ENCODE measurements at places on chromosomes 11 and 22. TPM values are rescaled to one million over a fixed set of nuclear protein-coding genes. Genes with fewer than 3 reads are reported as not detected.

Gene SYT7
- not detected for polyA plus RNA-seq

Gene EFEMP2
- 0.29 TPM for polyA plus RNA-seq

Gene APLNR
- not detected for polyA plus RNA-seq

Gene SCGB1A1
- not detected for polyA plus RNA-seq

Gene TEX54
- polyA plus RNA-seq, result not detected

Gene FGF19
- not detected for polyA plus RNA-seq

Gene GSTT2B
- not detected for polyA plus RNA-seq

Gene TMEM86A
- 0.56 TPM for polyA plus RNA-seq

Gene KCNA4
- not detected for polyA plus RNA-seq

Gene ZNF280A
- not detected for polyA plus RNA-seq

Gene FGF3
- not detected for polyA plus RNA-seq

Gene GRK3
- 10.4 TPM for polyA plus RNA-seq

Gene C11orf65
- polyA plus RNA-seq, result 0.86 TPM

Gene UBASH3B
- 1.3 TPM for polyA plus RNA-seq

Gene OR56A1
- polyA plus RNA-seq, result not detected

Gene MPZL3
- polyA plus RNA-seq, result 0.95 TPM

Gene GRM5
- polyA plus RNA-seq, result not detected

Gene SCN3B
- polyA plus RNA-seq, result not detected

Gene TST
- polyA plus RNA-seq, result 3.8 TPM

Gene PTPRCAP
- 1,093 TPM for polyA plus RNA-seq

Gene LGALS12
- polyA plus RNA-seq, result 0.39 TPM

Gene TMEM45B
- 0.19 TPM for polyA plus RNA-seq

Gene SLC17A6
- not detected for polyA plus RNA-seq

Gene CDC42EP2
- polyA plus RNA-seq, result not detected

Gene OR6T1
- not detected for polyA plus RNA-seq

Gene NLRP14
- not detected for polyA plus RNA-seq

Gene TAF10
- 256 TPM for polyA plus RNA-seq

Gene APOA5
- polyA plus RNA-seq, result not detected

Gene CYP2D6
- not detected for polyA plus RNA-seq

Gene CASP1
- polyA plus RNA-seq, result 75.2 TPM

Gene SLC22A12
- polyA plus RNA-seq, result not detected

Gene TMPRSS6
- polyA plus RNA-seq, result not detected

Gene CEP126
- 0.50 TPM for polyA plus RNA-seq

Gene SEZ6L
- not detected for polyA plus RNA-seq

Gene MUC5B
- polyA plus RNA-seq, result not detected

Gene ST14
- polyA plus RNA-seq, result 94.1 TPM

Gene CARD16
- polyA plus RNA-seq, result 173 TPM

Gene MYEOV
- 1.4 TPM for polyA plus RNA-seq

Gene PIWIL4
- 0.28 TPM for polyA plus RNA-seq

Gene ASCL2
- 5.0 TPM for polyA plus RNA-seq

Gene APOL6
- 4.9 TPM for polyA plus RNA-seq

Gene CHRDL2
- not detected for polyA plus RNA-seq

Gene GAL
- not detected for polyA plus RNA-seq

Gene TPH1
- not detected for polyA plus RNA-seq

Gene BACE1
- polyA plus RNA-seq, result not detected

Gene CTSW
- 29.2 TPM for polyA plus RNA-seq

Gene SERPIND1
- polyA plus RNA-seq, result 0.23 TPM

Gene HOATZ
- polyA plus RNA-seq, result not detected

Gene MAP6
- 0.53 TPM for polyA plus RNA-seq

Gene MUC15
- not detected for polyA plus RNA-seq

Gene ACR
- not detected for polyA plus RNA-seq

Gene PGR
- not detected for polyA plus RNA-seq

Gene PHETA2
- 1.6 TPM for polyA plus RNA-seq

Gene RIC3
- 5.5 TPM for polyA plus RNA-seq

Gene MDK
- 0.60 TPM for polyA plus RNA-seq

Gene LRRN4CL
- not detected for polyA plus RNA-seq

Gene OR4A16
- not detected for polyA plus RNA-seq

Gene MMP7
- not detected for polyA plus RNA-seq
